Natural killer cell treated with Interleukin-12 subunit alpha and Interleukin-12 subunit beta and Interleukin-15 and Interleukin-18, amount 100 ng/mL, for 72 hours (primary cell): ENCODE measurements at places on chromosomes 1 and 21. TPM values are rescaled to one million over a fixed set of nuclear protein-coding genes. Genes with fewer than 3 reads are reported as not detected.

DNA sequence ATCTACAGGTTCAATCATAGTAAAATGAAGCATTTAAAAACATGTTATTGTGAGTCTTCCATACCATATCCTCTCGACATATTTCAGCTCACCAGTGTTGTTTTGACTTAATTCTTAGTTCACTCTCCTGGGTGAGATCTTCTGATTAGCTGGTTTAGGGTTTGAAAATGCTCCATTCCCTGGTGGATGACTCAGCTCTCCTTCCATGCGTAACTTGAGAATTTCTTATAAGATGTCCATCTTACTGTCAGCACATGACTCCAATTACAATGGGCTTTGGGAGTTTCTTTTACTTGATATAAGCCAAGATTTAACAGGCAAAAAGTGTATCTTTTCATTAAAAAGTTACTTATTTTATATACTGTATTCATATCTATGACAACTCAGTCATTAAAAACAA, 476.5 kb downstream of the BRINP3 start:
- no peak for DNase-seq

DNA sequence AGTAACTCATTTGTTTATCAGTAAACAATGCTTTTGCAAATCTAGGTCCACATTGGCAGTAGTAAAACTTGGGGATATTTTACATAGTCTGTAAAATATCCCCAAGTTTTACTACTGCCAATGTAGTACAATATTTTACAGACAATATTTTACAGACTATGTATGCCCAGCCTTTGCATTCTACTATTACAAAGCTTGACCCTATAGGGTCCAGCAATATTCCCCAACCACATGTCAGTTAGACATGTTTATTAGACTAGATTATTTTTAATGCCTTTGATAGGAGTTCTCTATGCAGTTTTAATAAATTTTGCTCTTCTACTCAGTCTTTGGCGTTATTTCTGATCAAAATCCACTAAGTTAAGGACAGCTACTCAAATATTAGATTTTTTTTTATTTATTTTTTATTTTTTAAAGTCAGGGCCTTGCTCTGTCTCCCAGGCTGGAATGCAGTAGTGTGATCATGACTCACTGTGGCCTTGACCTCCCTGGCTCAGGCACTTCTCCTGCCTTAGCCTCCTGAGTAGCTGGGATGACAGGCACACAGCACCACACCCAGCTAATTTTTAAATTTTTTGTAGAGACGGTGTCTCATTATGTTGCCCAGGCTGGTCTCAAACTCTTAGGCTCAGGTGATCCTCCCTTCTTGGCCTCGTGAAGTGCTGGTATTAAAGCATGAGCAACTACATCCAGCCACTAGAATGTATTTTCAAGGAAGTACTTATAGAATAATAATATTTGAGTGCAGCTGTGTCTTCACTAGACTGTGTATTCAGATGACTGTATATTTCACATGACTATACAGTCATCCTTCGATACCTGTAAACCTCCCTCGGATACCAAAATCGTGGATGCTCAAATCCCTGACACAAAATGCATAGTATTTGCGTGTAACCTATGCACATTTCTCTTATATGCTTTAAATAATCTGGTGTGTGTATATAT, 19.8 kb downstream of the MIER1 start:
- DNase-seq = no peak

- no peak for DNase-seq
Measured at GRCh38 chr1:180964595-180964994, 51.9 kb downstream of the KIAA1614 start.

DNA sequence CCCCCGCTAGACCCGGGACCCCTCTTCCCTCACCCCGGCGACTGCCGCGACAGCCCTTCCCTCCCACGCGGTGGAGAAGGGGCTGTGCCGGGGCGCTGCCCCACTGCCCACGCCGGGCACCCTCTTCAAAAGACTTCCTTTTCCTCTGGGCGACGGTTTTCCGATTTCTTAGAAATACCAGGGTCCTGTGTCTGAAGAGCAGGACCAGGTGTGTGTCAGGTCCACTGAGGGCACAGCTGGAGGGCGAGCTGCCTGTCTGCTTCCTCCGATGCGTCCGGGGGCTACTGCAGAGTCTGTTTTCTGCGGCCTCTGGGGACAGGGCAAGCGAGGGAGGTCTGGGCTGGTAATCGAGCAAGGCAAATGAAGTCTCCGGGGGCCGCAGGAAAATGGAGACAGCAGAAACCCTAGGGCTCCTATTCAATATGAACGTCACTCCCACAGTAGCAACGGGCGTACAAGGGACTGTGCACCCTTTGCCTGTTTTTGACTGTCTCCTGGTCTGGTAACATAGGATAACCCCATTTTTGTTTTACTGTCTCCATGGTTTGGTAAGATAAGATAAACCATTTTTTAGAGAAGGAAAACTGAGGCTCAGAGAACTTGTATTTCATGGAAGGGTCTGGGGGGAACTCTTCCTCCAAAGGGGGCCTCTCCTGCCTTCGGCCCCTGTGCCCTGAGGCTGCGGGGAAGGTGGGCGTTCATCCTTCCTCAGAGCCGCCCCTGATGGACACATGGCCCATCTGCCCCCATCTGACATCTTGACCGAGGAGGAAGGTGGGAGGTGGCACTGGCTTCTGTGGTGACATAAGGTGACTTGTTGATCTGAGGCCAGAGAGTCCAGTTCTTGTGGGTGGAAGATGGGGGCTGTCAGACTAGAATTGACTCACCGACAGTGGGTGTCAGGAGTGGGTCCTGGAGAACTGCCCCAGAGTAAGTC, 970 bp downstream of the TNFRSF1B start:
- peak; percentile 69 for DNase-seq

Gene C1orf141
- total RNA-seq = 0.07 TPM

- no peak for DNase-seq
Measured at GRCh38 chr1:65363484-65363883, 54.1 kb downstream of the DNAJC6 start.

Gene SLC25A44
- total RNA-seq = 54.4 TPM

Gene HMCN1
- total RNA-seq = 1.1 TPM

Gene UTS2
- total RNA-seq = 0.78 TPM
